ENCODE measurements at places on chromosomes 5 and 9.

- DNase-seq, result no peak
Measured at GRCh38 chr5:143064676-143065075, 294.5 kb downstream of the ARHGAP26 start.

GRCh38 chr9:89743216-89743572 lies 138.4 kb downstream of the GADD45G start:
- no peak for DNase-seq

- peak; percentile 73 for DNase-seq
Measured at GRCh38 chr5:392431-392988, 50.5 kb upstream of the EXOC3 start.

- no peak for DNase-seq
Measured at GRCh38 chr5:126613941-126614592, 13.3 kb downstream of the PHAX start.

GRCh38 chr5:119470105-119470763 lies 17.9 kb downstream of the HSD17B4 start:
- DNase-seq, result no peak

DNA sequence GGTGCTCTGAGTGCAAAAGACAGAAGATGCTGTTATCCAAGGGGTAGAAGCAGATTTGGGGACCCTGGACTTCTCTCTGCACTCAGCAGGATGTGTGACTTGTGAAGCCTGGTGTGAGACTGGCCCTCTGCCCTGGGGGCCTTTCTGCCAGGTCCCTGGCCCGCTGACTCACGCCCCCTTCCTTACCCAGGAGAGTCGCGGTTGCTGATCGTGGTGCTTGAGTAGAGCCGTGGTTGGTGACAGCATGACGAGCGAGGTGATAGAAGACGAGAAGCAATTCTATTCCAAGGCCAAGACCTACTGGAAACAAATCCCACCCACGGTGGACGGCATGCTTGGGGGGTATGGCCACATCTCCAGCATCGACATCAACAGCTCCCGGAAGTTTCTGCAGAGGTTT lies 6.5 kb downstream of the NTMT1 start:
- no peak for DNase-seq

DNA sequence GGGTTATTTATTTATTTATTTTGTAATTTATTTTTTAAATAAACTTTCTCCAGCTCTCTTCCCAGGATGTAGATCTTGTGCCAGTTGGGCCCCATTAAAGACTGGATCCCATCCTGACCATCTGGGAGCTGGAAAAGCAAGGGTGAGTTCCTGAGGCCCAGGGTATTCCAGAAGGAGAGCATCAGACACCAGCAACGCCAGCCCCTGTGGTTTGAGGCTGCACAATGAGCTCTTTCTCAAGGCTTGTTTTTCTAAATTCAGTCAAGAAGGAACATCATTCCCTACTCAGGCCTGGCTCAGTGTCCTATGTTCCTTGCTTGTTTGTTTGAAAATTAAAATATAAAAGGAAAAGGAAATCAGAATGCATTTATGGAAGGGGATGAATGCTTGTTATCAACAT lies 313.3 kb downstream of the EBF1 start:
- DNase-seq, result no peak

GRCh38 chr9:113026200-113026599 lies 14.2 kb upstream of the ZNF883 start:
- DNase-seq, result no peak

DNA sequence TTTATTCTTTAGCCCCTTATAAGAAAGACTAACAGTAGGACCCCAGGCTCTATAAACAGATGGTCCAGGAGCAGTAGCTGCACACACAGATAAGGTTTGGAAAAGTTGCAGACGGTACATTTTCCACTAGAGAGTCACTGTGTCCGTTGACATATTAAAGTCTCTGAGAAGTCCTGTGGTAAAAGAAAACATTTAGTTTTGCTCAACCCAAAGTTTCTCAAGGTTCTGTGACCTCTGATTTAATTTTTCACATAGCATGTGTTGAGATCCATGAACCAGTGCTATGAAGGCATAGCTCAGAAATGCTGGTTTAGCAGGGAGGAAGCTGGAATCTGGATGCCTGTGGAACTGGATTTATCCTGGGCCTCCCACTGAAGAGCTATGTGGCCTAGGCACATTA lies 62.7 kb upstream of the RASEF start:
- DNase-seq, result no peak

- DNase-seq, result no peak
Measured at GRCh38 chr9:35868933-35869332, 1.3 kb downstream of the OR13J1 start.

DNA sequence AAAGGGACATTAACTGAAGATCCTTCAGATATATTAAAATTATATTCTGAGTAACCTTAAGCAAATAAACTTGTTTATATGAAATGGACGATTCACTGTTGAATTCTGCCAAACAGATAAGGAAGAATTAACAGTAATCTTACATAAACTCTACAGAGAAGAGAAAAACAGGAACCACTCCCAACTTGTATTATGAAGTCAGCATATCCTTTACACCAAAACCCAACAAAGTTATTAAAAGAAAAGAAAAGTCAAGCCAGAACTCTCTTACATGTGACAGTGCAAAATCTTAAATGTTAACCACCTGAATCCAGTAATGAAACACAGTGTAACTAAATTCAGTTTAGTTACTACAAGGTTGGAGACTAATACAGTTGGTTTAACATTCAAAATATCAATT lies 185.8 kb downstream of the DEPDC1B start:
- DNase-seq, result no peak

DNA sequence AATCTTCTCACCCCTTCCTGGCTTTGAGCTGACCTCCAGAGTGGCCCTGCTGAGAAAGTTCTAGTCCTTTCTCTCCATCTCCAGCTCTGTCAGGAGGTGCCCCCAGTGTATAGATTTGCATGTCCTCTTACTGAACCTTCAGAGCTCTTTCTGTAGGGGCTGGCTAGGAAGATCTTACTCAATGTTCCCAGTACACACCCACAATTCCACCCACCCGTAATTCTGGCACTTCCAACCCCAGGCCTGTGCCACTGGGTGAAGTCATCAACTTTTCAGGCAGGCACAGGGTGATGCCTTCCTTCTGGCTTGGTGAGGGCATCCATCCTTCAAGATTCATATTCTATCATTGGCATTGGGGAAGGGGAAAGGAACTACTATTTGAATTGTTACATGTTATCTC lies 75.9 kb downstream of the ACER2 start:
- DNase-seq, result no peak

DNA sequence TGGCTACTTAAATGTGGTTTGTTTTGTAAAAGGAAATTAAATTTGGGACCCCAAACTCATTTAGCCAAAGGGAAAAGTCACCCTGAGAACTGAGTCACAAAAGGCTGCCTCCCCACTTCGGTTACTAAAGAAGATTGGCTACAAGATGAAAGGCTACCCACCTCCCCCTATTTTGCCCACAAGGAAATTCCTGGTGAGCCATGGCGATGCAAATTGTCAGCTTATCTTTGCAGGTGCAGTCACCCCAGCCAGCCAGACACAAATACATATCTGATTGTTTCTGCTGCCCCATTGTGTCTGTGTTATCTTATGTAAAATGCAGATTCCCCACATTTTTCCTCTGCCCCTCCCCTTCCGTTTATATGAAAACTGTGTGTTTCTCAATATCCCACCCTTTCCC lies 8.9 kb downstream of the PAEP start:
- DNase-seq, result no peak

GRCh38 chr9:84751921-84752320 lies 82.4 kb downstream of the NTRK2 start:
- no peak for DNase-seq

DNA sequence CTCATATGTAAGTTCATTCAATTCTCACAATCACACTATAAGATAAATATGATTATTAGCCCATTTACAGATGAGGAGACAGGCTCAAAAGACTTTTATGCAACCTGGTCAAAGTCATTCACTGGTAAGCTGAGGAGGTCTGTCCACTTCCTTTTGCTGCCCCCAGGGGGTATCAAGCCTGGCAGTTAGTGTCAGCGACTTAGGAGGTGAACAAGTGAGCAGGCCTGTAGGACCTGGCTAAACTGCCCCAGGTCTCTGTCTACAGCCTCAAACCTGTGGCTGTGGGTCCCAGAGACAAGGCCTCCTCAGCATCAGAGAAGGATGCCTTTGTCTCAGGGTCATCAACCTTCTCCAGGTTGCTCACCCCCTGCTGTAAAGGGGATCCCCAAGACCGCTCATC lies 10.4 kb downstream of the TGFBI start:
- no peak for DNase-seq

DNA sequence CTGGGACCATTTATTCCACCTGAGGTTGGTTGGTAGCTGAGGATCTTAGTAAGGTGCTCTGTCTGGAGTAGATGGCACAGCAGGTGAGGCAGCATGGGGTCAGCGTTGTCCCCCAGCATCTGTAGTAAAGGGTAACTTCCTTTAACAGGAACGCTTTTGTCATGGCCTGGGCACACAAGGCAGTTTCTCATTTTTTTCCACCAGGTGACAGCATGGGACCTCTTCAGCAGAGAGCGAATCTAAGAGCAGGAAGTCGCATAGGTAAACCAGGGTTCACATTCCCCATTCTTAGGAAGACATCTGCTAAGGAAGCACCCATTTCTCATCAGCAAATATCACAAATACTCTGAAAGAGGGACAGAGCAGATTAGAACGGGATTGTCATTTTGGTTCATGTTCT lies 56.5 kb downstream of the GPR107 start:
- DNase-seq, result no peak

DNA sequence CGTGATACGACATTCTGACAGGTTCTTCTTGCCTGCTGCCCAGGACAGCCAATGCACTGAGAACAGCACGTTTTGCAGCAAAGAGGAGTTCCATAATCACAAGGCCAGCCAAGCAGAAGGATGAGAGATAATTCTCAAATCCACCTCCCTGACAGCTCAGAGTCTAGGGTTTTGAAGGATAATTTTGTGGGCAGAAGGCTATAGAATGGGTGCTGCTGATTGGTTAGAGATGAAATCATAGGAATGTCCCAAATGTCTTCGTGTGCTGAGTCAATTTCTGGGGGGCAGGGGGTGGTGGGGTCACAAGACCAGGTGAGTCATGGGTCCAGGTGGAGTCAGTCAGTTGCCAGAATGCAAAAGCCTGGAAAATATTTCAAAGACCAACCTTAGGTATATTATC lies 175.5 kb upstream of the SLC30A5 start:
- DNase-seq, result no peak

DNA sequence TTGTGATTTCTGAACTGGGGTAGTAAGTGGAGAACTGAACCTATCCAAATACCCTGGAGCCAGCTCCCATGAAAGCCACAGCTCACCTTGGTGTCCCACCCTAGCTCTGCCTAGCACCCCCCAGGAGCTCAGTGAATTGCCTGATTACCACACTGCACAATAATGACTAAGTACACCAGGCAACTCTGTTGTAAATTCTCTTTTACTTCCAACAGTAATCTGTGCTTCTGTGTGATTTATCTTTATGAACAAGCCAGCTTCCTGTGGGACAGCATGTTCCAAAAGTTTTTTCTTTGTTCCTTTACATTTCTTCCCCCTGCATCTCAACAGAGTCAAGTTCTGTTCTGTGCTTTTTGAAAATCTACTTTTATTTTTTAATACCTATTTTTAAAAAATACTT lies 22.1 kb upstream of the GRPEL2 start:
- no peak for DNase-seq

GRCh38 chr5:107669096-107670031 lies 1.4 kb downstream of the EFNA5 start:
- no peak for DNase-seq

DNA sequence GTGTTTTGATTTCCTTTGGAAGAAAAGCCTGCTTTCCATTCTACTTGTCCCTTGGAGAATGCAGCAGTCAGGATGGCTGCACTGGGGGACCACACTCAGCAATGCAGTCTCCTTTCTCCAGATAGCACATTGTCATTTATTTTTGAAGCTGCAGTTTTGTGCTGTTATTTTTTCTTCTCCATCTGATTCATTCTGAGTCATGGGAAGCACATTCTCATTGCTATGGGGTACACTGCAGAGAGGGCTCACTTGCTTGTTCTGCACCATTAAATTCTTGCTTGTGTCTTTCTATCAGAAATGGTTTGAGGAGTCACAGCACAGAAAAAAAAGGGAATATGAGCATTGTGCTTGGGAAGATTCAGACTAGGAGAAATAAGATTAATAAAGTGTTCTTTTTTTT lies 39.7 kb upstream of the POC5 start:
- no peak for DNase-seq

DNA sequence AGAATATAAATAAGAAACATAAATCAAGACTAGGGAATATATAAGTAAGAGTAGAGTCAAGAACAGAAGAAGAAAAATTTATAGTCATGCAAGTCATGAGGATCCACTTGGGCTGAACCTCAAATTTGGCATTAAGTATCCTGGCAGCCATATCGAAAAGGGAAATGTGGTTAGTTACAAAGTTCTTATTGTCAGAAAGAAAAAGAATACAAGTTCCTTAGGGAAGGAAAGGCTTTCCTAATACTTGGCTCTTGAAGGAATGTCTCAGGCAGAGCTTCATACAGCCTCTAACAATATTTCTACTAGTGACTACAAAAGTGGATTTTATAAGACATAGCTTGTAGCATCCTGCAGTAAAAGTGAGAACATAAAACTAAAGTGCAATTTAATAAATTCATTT lies 45.4 kb downstream of the TMEM252 start:
- DNase-seq, result no peak

DNA sequence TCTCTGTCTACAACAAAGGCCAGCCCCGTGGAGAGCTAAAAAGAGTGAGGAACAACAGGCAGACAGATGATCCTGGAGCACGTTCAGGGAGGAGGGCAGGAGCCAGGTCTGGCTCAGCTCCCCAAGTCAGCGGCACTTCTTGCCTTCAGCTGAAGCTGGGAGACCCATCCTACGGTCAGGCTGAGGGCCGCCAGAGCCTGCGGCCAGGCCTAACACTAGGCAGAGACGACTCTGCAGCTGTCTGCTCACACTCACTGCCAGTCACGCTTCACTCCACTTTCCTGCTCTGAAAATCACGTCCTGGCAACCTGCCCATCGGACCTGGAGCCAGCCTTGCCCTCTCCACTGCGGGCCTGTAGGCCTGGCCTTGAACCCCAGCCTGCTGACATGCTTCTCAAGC lies 160.9 kb upstream of the LHFPL2 start:
- DNase-seq, result no peak

- no peak for DNase-seq
Measured at GRCh38 chr9:22645893-22646292, 199.3 kb downstream of the DMRTA1 start.

- no peak for DNase-seq
Measured at GRCh38 chr9:24516463-24516862, 29.2 kb downstream of the IZUMO3 start.

- DNase-seq, result no peak
Measured at GRCh38 chr5:55582256-55582655, 47.5 kb upstream of the PLPP1 start.

GRCh38 chr5:80389580-80389979 lies 18.3 kb upstream of the ZFYVE16 start:
- no peak for DNase-seq

- no peak for DNase-seq
Measured at GRCh38 chr9:38177680-38178079, 108.7 kb upstream of the SHB start.

DNA sequence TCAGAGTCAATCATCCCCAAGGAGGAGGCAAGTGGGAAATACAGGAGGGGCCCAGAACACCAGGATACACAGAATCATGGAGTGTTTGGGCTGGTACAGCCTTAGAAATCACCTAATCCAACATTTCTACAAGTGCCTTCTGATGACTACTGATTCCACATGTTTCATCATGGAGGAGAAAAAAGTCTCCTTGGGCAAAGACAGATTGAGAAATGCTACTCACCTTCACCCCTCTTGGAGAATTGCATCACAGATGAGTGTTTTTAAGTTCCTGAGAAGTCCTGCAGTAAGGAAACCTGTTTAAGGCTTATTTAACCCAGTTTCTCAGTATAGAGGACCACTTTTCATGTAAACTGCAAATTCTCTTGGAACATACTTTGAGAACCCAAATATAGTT lies 2.2 kb upstream of the SLIT3 start:
- DNase-seq, result no peak

- DNase-seq, result no peak
Measured at GRCh38 chr9:97847474-97848214, 5.4 kb upstream of the FOXE1 start.

All from activated naive CD8-positive, alpha-beta T cell treated with anti-CD3 and anti-CD28 coated beads, Interleukin-2, amount 50 U/mL, for 16 hours (primary cell).